ENCODE measurements at places on chromosomes 16 and 17.

DNA sequence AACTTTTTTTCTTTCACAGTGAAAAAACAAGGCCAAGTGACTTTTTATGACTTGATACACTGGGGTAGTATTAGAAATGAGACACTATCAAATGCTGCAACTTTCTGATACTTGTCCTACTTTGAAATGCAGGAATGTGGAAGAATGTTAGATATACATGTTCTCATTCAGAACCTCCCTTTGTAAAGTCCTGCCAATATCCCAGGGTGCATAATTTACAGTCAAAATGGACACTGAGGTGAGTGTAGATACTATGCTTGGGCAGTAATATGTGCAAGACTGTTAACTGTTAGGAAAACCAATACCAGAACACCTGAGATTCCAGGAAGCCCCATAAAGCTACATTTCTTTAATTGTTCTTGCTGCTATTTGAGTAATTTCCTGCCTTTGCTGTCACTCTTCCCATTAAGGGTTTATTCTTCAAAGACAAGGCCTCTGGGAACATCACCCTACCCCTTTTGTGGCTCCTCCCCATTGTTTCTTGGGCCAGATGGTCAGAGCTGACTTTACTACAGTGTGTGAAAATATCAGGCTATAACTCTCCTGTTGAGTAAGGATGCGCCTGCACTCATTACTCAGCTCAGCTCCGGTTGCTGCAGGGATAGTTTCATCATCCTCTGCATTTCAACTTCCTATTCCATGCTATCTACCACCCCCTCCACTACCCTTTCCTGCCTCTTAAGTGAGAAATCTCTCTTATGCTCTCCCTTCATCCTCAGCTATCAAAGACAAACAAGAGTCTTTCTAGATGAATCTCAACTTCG, 48.7 kb downstream of the TMEM100 start:
- DNase-seq = no peak

DNA sequence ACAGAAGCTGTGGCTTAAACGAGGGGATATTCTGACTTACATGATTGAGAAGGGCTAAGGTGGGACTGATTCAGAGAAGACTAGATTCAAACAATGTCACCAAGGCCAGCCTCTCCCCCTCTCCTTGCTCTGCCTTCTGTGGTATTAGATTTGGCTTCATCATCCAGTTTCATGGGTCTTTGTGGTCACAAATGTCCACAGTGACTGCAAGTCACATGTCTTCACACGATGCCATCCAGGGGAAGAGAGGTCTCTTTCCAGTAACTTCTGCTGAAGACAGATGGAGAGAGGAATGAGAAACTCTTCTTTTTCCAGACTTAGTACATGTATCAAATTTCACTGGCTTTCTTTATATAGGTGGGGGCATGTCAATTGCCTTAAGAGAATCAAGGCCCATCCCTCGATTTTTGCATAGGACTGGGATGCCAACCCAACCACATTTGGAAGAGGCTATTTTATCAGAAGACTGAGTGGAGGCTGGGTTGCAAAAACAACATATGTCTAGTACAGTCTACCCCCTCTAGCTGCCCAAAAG, 57.3 kb upstream of the HNF1B start:
- DNase-seq = peak; percentile 22

DNA sequence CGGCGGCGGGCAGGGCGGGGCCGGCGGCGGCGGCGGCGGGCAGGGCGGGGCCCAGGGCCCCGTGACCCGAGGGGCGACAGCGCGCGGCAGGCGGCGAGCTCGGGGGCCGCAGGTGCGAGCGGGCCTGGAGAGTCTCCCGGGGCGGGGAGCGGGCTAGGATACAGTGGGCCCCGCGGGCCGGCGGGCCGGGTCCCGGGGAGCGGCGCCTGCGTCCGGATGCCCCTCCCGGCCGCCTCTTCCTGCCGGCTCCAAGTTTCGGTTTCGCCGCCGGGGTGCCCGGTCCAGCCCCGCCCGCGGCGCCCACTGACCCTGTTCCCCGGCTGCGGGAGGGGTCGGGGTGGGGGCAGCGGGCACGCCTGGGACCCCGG, at the start of gene RNF213:
Gene RNF213, plus strand, starts transcription at position 62 of the 368 bp plus-strand sequence. CDS start 2,830 bp downstream, outside the sequence.
- peak; percentile 42 for DNase-seq

- no peak for DNase-seq
Observed at GRCh38 chr17:29195465-29196081, 15.4 kb upstream of the MYO18A start.

DNA sequence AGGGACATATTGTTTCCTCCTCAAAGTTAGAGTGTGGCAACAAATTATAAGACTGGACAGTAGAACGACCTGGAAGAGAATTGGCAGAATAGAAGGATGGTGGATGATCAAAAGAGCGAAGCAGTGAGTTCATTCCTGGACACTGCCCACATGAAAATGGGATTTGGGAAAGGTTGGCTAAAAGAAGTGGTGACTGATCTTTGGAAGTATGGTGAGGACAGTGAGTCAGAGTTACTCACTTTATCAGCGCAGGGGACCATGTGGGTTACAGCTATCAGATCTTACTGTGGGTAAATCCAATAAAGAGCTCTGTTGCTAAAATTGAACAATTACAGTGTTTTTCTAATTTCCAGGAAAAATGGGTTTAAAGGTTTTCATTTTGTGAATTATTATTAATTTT, 2.7 kb upstream of the TANC2 start:
- peak; percentile 46 for DNase-seq

DNA sequence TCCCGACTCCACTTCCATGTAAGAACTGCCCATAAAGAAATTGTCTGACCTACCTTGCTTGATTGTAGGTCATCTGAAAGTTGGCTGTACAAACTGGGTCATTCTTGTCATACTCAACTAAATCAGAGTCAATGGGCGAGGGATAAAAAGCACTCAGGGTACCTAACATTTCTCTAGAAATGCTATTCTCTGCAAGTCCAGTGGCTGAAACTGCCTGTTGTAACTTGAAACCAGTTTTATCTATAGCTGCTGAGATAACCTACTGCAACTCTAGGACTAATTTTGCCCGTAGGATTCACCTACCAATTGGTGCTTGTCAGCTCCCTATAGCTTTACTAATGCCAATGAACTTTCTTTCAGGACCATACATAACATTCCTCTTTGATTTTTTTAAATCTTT, 100.1 kb upstream of the GRIN2A start:
- no peak for DNase-seq

DNA sequence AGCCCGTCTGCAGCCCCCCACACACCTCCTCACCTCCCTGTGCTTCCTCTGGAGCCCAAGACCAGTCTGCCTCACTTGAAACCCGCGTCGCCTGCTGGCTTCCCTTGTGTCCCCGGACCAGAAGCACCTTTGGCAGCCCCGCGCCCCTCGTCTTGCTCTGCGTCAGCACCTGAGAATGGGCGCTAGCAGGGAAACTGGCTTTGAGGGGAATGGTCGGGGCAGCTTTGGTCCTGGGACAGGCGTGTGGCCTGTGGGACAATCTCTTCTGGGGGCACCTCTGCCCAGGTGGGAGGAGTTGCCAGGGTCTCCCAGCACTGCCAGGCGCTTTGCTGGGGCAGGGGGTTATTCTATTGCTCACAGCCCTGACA, 3.6 kb upstream of the MAFG start:
- no peak for DNase-seq

GRCh38 chr16:84360170-84360569, 8.2 kb upstream of the ATP2C2 start:
- DNase-seq = peak; percentile 60

- no peak for DNase-seq
Observed at GRCh38 chr17:80219763-80220053, 425 bp downstream of the SGSH start.

DNA sequence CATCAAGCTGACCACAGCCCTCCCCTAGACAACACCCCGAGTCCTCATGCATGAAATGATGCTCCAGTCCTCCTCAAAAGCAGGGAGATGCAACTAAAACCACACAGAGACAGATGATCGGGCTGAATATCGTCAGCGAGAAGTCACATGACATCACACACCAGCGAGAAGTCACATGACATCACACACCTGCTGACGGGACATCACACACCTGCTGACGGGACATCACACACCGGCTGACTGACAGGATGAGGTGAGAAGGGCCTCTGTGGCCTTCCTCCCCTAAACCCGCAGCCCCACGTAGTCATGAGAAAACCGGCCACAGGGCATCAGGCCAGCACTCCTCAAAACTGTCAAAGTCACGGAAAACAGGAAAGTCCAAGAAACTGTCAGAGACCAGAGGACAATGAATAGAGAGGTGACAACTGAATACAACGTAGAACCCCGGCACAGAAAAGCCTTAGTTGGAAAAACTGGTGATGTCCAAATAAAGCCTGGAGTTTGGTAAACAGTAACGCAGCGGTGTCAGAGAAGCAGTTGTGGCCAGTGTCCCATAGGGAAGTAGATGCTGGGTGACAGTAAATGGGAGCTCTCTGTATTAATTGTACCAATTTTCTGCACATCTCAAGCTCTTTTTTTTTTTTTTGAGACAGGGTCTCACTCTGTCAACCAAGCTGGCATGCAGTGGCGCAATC, 14.3 kb downstream of the LITAF start:
- DNase-seq = no peak

GRCh38 chr17:51855806-51856205, 302.7 kb downstream of the CA10 start:
- no peak for DNase-seq

- no peak for DNase-seq
Observed at GRCh38 chr17:22277595-22277994, 585.3 kb downstream of the KCNJ18 start.

GRCh38 chr17:38883592-38884526, 14.0 kb downstream of the LASP1 start:
- DNase-seq = peak; percentile 44

GRCh38 chr17:68458260-68459036, 1.2 kb upstream of the WIPI1 start:
- no peak for DNase-seq

DNA sequence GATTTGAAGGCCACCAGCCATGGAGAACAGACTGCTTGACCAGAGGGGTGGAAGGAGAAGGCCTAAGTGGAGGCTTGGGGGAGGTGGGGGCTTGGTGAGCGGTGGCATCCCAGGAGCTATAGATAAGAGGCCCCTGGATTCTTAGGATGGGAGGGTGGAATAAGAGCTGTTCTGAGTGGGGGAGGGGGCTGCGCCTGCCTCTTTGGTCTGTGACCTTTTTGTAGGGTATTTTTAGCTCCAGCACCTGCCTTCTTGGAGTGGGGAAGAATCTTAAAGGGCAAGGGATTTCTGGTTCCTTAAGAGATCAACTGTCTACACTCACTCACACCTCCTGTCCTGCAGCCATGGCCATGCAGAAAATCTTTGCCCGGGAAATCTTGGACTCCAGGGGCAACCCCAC, 567 bp downstream of the ENO3 start:
- DNase-seq = no peak

DNA sequence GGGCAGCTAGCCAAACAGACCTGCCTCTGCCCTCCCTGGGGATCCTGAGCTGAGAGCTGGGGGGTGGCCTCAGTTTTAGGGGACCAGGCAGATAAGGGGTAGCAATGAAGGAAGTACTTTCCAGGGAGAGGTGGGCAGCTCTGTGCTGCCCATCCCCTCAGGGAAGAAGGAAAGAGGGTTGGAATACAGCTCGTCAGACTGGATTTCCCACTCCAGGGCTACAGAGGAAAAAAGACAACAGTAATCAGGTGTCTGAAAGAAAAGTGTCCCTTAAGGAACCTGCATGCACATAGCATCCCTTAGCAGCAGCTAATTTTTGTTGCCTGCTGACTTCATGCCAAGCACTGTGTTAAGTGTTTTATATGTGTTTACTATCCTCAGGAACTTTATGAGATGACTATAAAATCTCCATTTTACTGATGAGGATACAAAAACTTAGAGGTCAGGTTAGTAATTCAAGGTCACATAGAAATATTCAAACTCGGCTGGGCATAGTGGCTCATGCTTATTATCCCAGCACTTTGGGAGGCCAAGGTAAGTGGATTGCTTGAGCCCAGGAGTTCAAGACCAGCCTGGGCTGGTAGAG, 3.2 kb upstream of the MRPL58 start:
- DNase-seq = no peak

- no peak for DNase-seq
Observed at GRCh38 chr16:70438585-70438968, 323 bp downstream of the ST3GAL2 start.

- DNase-seq = peak; percentile 68
Observed at GRCh38 chr17:62652251-62653001, 25.0 kb downstream of the MRC2 start.

- no peak for DNase-seq
Observed at GRCh38 chr17:13395862-13396261, 205.9 kb downstream of the HS3ST3A1 start.

DNA sequence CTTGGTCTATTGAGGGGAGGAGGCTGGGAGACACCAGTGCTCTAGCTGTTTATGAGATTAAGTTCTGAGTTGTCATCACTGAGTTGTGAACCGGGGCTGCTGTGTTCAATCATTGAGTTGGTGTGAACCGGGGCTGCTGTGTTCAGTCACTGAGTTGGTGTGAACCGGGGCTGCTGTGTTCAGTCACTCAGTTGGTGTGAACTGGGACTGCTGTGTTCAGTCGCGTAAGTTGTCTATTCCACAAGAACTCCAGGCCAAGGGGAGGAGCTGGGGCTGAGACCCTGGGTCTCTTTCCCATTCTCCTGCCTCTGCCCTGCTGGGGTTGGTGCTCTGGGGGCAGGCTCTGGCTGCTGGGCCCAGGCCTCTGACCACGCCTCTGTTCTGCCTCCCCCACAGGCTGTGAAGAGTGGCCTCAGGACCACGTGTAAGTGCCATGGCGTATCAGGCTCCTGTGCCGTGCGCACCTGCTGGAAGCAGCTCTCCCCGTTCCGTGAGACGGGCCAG, 24.5 kb downstream of the WNT9B start:
- no peak for DNase-seq

- no peak for DNase-seq
Observed at GRCh38 chr17:57924677-57925076, 30.5 kb downstream of the CUEDC1 start.

DNA sequence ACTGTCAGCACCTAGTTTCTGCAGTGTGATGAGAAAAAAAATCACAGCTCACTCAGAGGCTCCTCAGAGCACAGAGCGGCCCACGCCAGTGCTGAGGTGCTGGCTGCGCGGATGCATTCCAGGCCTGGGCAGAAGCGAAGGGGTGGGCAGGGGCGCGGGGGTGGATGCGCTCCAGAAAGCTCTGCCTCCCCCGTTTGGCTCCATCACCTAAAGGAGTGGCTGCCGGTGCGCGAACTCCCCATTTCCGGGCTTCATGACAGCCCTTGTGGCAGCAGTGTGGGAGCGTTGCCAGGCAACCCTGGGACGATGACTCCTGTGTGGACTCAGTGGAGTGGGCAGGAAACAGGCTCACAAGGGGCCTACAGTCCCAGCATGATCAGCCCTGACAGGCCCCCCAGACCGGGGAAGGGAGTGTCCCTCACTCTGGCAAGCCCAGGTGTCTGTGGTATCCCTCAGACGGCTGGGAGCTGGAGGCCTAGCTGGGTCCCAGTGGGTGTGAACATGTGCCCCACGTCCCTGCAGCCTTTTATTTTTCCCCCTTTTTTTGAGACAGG, 32.8 kb upstream of the NUDT16L1 start:
- DNase-seq = peak; percentile 87

- no peak for DNase-seq
Observed at GRCh38 chr17:10266296-10266876, 68.0 kb upstream of the GAS7 start.

DNA sequence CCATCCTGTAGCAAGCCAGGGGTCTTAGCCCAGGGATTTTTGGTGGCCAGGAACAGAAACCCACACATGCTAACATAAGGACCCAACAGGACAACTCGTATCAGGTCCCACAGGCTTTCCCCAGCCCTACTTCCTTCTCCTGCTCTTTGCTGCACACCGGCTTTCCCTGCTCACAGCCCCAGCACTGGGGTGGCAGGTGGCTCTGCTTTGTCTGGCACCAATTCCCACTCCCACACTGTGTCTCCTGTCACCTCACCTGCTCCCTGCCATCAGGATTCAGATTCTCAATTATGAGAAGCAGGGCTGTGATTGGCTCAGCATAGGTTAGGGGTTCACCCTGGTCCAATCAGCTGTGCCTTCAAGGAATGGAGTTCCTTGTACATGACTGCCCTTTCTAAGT, 94.1 kb downstream of the TMEM132E start:
- no peak for DNase-seq

Data from SW480 (cell line).